Spinal cord (tissue), 10 donors: ENCODE measurements at places on chromosomes 7 and 10. TPM values are rescaled to one million over a fixed set of nuclear protein-coding genes. Genes with fewer than 3 reads are reported as not detected.

- H3K27me3 ChIP-seq: no peaks in the 10 kb centered on the region
- no peak for DNase-seq
- H3K4me1 ChIP-seq: no peaks in the 10 kb centered on the region
- H3K36me3 ChIP-seq: no peaks in the 10 kb centered on the region
- no peak overlapping the region for H3K27ac ChIP-seq
Measured at GRCh38 chr7:84729284-84729683, 457.6 kb downstream of the SEMA3D start.

The PLEKHA8 gene
- total RNA-seq: 18.0 TPM

GRCh38 chr7:101138213-101138870, 11.4 kb downstream of the SERPINE1 start:
- H3K4me1 ChIP-seq: peaks cover 13% of the 10 kb centered on the region
- H3K27me3 ChIP-seq: no peaks in the 10 kb centered on the region
- no peak overlapping the region for H3K4me3 ChIP-seq
- no peak overlapping the region for H3K27ac ChIP-seq
- DNase-seq: no peak
- H3K36me3 ChIP-seq: no peaks in the 10 kb centered on the region

GRCh38 chr7:83105063-83105462, 57.6 kb downstream of the PCLO start:
- H3K36me3 ChIP-seq: no peaks in the 10 kb centered on the region
- H3K4me1 ChIP-seq: no peaks in the 10 kb centered on the region
- H3K27me3 ChIP-seq: no peaks in the 10 kb centered on the region
- no peak overlapping the region for H3K27ac ChIP-seq
- H3K4me3 ChIP-seq: no peak overlapping the region
- no peak for DNase-seq

DNA sequence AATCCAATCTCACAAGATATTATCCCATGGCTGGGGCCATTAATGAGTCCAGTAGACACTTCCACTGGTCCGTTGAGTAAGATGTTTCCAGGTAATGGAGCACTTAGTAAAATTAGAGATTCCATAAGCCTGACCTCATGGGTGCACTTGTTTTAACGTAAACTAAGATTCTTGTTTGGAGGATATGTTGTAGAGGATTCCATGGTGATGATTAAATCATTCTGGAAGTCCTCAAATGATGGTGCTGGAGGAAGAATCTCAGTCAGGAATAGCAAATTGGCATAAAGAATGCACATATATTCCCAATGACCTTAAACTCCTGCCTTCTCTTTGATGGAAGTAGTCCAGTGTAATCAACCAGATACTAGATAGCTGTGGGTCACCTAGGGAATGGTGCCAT, 161.9 kb upstream of the PCLO start:
- H3K36me3 ChIP-seq: no peaks in the 10 kb centered on the region
- no peaks in the 10 kb centered on the region for H3K4me1 ChIP-seq
- no peak overlapping the region for H3K4me3 ChIP-seq
- no peaks in the 10 kb centered on the region for H3K27me3 ChIP-seq

The TSPAN15 gene
- 27.2 TPM for total RNA-seq

The SLC16A12 gene
- total RNA-seq: 31.2 TPM

The NPSR1 gene
- total RNA-seq: 0.59 TPM

The NAPEPLD gene
- 28.7 TPM for total RNA-seq

- H3K27me3 ChIP-seq: no peaks in the 10 kb centered on the region
- H3K4me3 ChIP-seq: no peak overlapping the region
- H3K36me3 ChIP-seq: no peaks in the 10 kb centered on the region
- no peak overlapping the region for H3K27ac ChIP-seq
- DNase-seq: no peak
- H3K4me1 ChIP-seq: no peaks in the 10 kb centered on the region
Measured at GRCh38 chr10:89134963-89135362, 72.2 kb downstream of the CH25H start.

GRCh38 chr10:48965460-48965859, 25.8 kb upstream of the LRRC18 start:
- H3K4me1 ChIP-seq: peaks cover 5% of the 10 kb centered on the region
- no peak for DNase-seq
- no peak overlapping the region for H3K27ac ChIP-seq
- H3K27me3 ChIP-seq: no peaks in the 10 kb centered on the region
- H3K36me3 ChIP-seq: no peaks in the 10 kb centered on the region

DNA sequence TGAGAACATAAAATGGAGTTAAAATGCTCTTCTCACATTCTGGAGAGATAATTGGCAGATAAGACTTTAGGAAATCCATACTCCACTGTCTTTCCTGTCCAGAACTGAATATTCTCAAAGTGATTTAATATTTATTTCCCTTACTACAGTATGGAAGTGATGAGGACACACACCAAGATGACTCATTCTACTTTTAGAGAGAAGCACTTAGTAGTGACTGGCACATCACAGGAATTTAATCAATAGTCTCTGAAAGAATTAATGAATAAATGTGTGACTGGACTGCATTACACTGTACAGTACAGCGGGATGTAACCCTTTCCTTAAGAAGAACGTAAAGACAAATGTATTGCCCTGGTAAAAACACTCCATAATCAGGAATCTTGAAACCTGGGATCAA, 116.7 kb downstream of the SEMA3E start:
- no peak for DNase-seq
- no peak overlapping the region for H3K27ac ChIP-seq
- no peaks in the 10 kb centered on the region for H3K27me3 ChIP-seq
- H3K36me3 ChIP-seq: no peaks in the 10 kb centered on the region
- H3K4me1 ChIP-seq: no peaks in the 10 kb centered on the region
- H3K4me3 ChIP-seq: no peak overlapping the region

- DNase-seq: no peak
- H3K36me3 ChIP-seq: peaks cover 12% of the 10 kb centered on the region
- H3K4me3 ChIP-seq: no peak overlapping the region
- peaks cover 22% of the 10 kb centered on the region for H3K4me1 ChIP-seq
- H3K27me3 ChIP-seq: no peaks in the 10 kb centered on the region
Measured at GRCh38 chr10:77862595-77862994, 64.0 kb downstream of the DLG5 start.

DNA sequence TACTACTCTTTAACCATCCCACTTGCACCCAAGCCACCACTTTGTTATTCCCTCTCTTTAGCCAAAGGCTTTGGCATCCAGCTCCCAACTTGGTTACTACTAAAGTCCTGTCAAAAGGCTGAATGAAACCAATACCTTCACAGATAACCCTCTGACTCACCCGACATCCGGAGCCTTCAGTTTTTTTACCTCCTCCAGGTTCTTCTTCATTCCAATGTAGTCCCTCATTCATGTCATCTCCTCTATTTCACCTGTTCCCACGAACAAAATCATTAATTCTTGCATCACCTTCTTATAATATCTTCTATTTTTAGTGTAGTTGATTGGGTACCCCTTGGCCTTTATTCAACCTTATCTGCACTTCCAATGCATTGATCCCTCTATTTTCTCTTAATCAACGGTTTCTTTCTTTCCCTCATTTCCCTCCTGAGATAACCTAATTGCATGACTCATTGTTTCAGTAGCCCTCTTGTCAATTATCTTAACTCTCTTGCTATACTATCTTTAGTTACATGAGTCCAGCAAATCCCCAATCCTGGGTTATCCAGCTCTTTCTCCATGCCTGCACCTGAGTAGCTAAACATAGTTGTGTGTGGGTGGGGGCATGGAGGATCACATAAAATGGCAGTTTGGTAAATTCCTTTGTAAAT, 87.2 kb upstream of the COL1A2 start:
- H3K4me3 ChIP-seq: no peak overlapping the region
- no peaks in the 10 kb centered on the region for H3K4me1 ChIP-seq
- DNase-seq: no peak
- H3K36me3 ChIP-seq: no peaks in the 10 kb centered on the region
- H3K27ac ChIP-seq: no peak overlapping the region

The ELOVL3 gene
- total RNA-seq: 0.40 TPM

- H3K36me3 ChIP-seq: no peaks in the 10 kb centered on the region
- no peak for DNase-seq
- no peaks in the 10 kb centered on the region for H3K4me1 ChIP-seq
- no peak overlapping the region for H3K4me3 ChIP-seq
- no peak overlapping the region for H3K27ac ChIP-seq
- no peaks in the 10 kb centered on the region for H3K27me3 ChIP-seq
Measured at GRCh38 chr7:103632972-103633371, 187.0 kb upstream of the SLC26A5 start.

- H3K36me3 ChIP-seq: no peaks in the 10 kb centered on the region
- H3K4me1 ChIP-seq: peaks cover 13% of the 10 kb centered on the region
- peaks cover 21% of the 10 kb centered on the region for H3K27me3 ChIP-seq
- peak overlapping the region; percentile 80 for H3K27ac ChIP-seq
- peak overlapping the region; percentile 80 for H3K4me3 ChIP-seq
Measured at GRCh38 chr7:82443036-82443546, 486 bp downstream of the CACNA2D1 start.

- no peaks in the 10 kb centered on the region for H3K4me1 ChIP-seq
- peaks cover 13% of the 10 kb centered on the region for H3K36me3 ChIP-seq
- H3K4me3 ChIP-seq: no peak overlapping the region
- H3K27ac ChIP-seq: no peak overlapping the region
- H3K27me3 ChIP-seq: no peaks in the 10 kb centered on the region
Measured at GRCh38 chr10:122992031-122992585, 11.9 kb downstream of the PSTK start.

- no peaks in the 10 kb centered on the region for H3K27me3 ChIP-seq
- no peaks in the 10 kb centered on the region for H3K4me1 ChIP-seq
- H3K36me3 ChIP-seq: no peaks in the 10 kb centered on the region
- DNase-seq: no peak
- H3K4me3 ChIP-seq: no peak overlapping the region
Measured at GRCh38 chr7:94478648-94479214, 30.9 kb upstream of the CASD1 start.

GRCh38 chr10:76543655-76544054, 1094.0 kb downstream of the KCNMA1 start:
- H3K36me3 ChIP-seq: no peaks in the 10 kb centered on the region
- H3K4me1 ChIP-seq: peaks cover 4% of the 10 kb centered on the region
- no peak overlapping the region for H3K27ac ChIP-seq
- no peak for DNase-seq

- no peaks in the 10 kb centered on the region for H3K27me3 ChIP-seq
- no peak overlapping the region for H3K27ac ChIP-seq
- no peaks in the 10 kb centered on the region for H3K4me1 ChIP-seq
- no peak for DNase-seq
- no peak overlapping the region for H3K4me3 ChIP-seq
- H3K36me3 ChIP-seq: no peaks in the 10 kb centered on the region
Measured at GRCh38 chr7:29115130-29115687, 31.1 kb downstream of the CPVL start.

The RUFY2 gene
- total RNA-seq: 43.1 TPM

The CCL24 gene
- not detected for total RNA-seq

GRCh38 chr7:30459591-30460245, 18.9 kb downstream of the NOD1 start:
- peak overlapping the region; percentile 48 for H3K27ac ChIP-seq
- H3K4me1 ChIP-seq: peaks cover 11% of the 10 kb centered on the region
- H3K27me3 ChIP-seq: no peaks in the 10 kb centered on the region
- H3K4me3 ChIP-seq: no peak overlapping the region
- peak; percentile 65 for DNase-seq

- no peaks in the 10 kb centered on the region for H3K27me3 ChIP-seq
- H3K4me1 ChIP-seq: no peaks in the 10 kb centered on the region
- DNase-seq: no peak
- H3K36me3 ChIP-seq: no peaks in the 10 kb centered on the region
Measured at GRCh38 chr7:155017834-155018233, 14.9 kb upstream of the PAXIP1 start.

GRCh38 chr10:96453856-96454583, 59.7 kb downstream of the TLL2 start:
- H3K4me3 ChIP-seq: no peak overlapping the region
- no peak for DNase-seq
- no peaks in the 10 kb centered on the region for H3K27me3 ChIP-seq
- H3K4me1 ChIP-seq: peaks cover 6% of the 10 kb centered on the region

GRCh38 chr7:19560111-19560883, 148.5 kb downstream of the POLR1F start:
- H3K4me1 ChIP-seq: no peaks in the 10 kb centered on the region
- no peaks in the 10 kb centered on the region for H3K36me3 ChIP-seq
- H3K27ac ChIP-seq: no peak overlapping the region
- no peaks in the 10 kb centered on the region for H3K27me3 ChIP-seq
- DNase-seq: no peak
- H3K4me3 ChIP-seq: no peak overlapping the region

The MYOZ1 gene
- 4.2 TPM for total RNA-seq

- H3K27ac ChIP-seq: no peak overlapping the region
- peaks cover 4% of the 10 kb centered on the region for H3K36me3 ChIP-seq
- H3K4me1 ChIP-seq: peaks cover 47% of the 10 kb centered on the region
- no peak overlapping the region for H3K4me3 ChIP-seq
- DNase-seq: peak; percentile 85
- peaks cover 49% of the 10 kb centered on the region for H3K27me3 ChIP-seq
Measured at GRCh38 chr7:157693071-157693520, 356.3 kb downstream of the DNAJB6 start.

The TMEM213 gene
- total RNA-seq: not detected

The SGPL1 gene
- 50.3 TPM for total RNA-seq

GRCh38 chr7:93547716-93548115, 26.8 kb downstream of the CALCR start:
- H3K36me3 ChIP-seq: no peaks in the 10 kb centered on the region
- no peaks in the 10 kb centered on the region for H3K27me3 ChIP-seq
- no peaks in the 10 kb centered on the region for H3K4me1 ChIP-seq
- H3K27ac ChIP-seq: no peak overlapping the region

The JCAD gene
- total RNA-seq: 169 TPM

DNA sequence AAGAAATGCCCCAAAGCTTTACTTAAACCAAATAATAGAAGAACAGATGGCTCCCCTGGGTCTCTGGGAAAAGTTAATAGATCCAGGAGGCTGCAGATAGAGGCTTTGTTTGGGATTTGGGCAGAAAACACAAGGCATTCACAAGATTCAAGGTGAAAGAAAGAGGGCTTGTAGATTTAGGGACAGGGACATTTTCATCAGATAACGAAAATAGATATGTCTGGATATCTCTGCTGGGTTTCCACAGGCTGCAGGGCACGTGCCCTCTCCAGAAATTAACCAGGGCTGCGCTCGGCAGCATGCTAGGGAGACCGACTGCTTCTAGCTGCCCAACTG, 14.9 kb downstream of the CARD11 start:
- no peak for DNase-seq
- H3K4me3 ChIP-seq: no peak overlapping the region
- no peaks in the 10 kb centered on the region for H3K36me3 ChIP-seq
- peaks cover 9% of the 10 kb centered on the region for H3K4me1 ChIP-seq

The LRIT1 gene
- not detected for total RNA-seq

- no peak overlapping the region for H3K27ac ChIP-seq
- DNase-seq: no peak
- H3K27me3 ChIP-seq: peaks cover 17% of the 10 kb centered on the region
- H3K4me3 ChIP-seq: no peak overlapping the region
Measured at GRCh38 chr10:17452060-17452841, 2.1 kb downstream of the ST8SIA6 start.
